ENCODE measurements at places on chromosomes 11 and 22.
A peak's percentile ranks its signal among the peaks of the same experiment; 100 is the strongest.

GRCh38 chr11:44416776-44417175 is 106.8 kb upstream of the ALX4 start:
- no peak for DNase-seq

DNA sequence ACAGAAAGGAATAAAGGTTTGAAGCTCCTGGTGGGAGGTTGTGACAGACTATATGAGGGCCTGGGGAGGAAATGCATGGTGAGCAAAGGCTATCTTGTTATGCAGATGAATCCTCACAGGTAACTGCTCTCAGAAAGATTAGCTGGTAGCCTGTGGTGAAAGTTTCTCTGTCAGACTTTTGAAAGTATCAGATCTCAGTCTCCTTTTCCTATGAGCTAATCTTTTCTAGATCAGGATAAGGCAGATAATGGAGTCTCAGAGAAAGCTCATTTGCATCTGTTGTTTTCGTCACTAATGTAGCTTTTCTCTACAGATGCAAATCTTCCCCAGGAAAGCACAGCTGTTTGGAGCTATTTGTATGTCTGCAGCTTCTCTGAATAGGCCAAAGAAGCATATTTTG is 21.0 kb upstream of the OR6X1 start:
- no peak for DNase-seq

- no peak for DNase-seq
Measured at GRCh38 chr11:3623767-3624458, 17.9 kb downstream of the ART5 start.

DNA sequence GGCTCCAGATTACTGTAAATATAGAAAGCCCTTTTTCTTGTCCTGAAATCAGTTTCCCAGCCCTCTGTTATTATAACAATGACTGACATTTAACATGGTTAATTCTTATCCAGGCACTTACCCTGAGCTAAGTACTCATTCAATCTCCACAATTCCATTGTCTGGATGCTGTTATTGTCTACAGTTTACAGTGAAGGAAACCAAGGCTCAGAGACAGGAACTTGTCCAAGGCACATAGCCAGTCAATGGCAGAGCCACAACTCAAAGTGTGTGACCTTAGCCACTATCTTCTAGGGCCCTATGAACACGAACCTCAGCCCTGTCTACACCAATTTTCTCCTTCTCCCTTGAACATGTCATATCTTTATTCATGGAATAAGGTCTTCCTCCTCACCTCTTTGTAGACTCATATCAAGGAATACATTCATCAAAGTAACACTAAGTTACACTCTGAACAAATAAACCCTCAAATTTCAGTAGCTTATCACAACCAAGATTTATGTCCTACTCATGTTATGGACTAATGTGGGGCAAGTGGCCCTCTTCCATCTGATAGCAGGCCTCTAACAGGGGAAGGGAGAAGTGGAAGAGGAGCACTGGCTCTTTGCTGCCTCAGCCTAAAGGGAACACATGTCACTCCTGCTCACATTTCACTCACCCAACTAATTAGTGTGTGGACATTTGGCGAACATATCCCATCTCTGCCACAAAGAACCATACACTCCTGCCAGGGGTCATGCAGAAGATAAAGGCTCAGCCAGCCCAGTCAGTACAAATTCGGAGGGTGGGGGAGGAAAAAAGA is 39.3 kb upstream of the APLNR start:
- DNase-seq: no peak

DNA sequence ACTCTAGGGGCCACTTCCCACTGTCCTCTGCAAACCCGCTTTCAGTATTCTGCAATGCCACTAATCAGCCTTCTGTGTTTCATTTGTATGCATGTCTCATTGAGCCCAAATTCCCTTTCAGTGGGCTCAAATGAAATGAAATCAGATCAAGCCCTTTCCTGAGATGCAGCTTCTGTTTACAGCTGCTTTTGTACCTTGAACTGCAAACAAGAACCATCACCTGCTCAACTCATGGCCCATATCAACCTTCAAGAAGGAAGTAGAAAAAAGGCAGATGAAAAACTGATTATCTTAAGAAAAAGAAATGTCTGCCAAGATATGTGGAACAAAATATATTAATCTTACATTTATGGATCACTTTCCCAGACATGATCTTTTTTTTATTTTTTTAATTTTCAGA is 141.1 kb upstream of the ARHGAP42 start:
- no peak for DNase-seq

- DNase-seq: no peak
Measured at GRCh38 chr22:42985531-42985905, 29.4 kb downstream of the PACSIN2 start.

- no peak for DNase-seq
Measured at GRCh38 chr22:47553436-47553835, 791.0 kb downstream of the TBC1D22A start.

DNA sequence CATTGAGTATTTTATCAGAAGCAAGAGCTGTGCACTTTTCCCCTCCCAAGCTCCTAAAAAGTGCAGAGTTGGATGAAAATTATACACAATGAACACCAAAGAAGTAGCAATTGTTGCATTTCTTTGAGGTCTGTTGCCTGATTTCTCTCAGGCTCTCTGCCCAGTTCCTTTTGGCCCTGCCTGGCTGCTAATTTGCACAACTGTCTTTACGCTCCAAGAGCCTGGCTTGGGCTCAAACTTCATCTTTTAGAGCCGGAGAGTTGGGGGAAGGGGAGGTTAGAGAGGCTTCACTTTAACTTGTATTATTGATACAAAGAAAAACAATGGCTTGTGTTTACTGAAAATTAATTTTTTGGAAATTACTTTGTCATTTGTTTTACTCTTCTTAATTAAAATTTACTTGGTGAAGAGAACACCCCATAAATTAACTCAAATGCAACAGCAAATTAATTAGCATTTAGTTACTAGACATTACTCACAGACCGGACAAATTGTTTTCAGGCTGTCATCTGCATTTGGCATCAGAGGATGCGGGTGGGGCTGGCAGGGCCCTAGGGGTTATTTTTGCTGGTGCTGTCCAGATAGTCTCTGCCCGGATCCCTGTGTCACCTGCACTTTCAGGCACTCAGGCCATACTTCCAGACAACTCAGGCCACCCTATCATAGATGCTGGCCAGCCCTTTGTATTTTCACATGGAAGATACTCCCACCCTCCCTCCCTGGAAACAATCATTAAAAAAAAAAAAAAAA is 407.3 kb downstream of the NXPE2 start:
- no peak for DNase-seq

- no peak for DNase-seq
Measured at GRCh38 chr22:23395530-23396361, 184.3 kb downstream of the IGLL1 start.

DNA sequence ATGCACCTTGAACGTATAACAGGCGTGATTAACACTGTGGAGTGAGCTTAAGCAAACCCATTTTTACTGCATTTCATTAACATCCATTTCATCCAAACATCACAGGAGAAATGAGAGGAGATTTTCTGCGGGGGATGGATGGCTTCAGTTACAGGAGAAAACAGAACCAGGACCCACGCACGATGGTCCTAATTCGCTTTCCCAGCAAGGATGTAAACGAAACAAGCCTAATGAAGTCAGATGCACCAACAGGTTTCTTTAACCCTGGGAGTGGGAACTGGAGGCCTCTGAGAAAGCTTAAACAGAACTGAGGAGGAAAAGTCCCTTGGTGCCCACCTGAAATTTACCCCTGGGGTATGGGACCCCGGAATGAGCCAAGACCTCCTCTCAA is 2.7 kb downstream of the CADM1 start:
- DNase-seq: no peak

- peak; percentile 9 for DNase-seq
Measured at GRCh38 chr22:37377927-37378326, 49.4 kb downstream of the ELFN2 start.

DNA sequence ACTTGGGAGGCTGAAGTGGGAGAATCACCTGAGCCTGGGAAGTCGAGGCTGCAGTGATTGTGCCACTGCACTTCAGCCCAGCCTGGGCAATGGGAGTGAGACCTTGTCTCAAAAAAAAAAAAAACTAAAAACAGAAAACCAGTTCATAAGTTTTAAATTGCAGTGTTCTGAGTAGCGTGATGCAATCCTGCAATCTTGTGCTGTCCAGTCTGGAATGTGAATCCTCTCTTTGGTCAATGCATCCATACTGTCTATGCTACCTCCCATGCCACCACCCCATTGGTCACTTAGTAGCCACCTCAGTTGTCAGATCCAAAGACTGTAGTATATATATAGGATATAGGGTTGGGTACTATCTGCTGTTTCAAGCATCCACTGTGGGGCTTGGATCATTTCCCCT is 11.1 kb downstream of the YAP1 start:
- DNase-seq: no peak

DNA sequence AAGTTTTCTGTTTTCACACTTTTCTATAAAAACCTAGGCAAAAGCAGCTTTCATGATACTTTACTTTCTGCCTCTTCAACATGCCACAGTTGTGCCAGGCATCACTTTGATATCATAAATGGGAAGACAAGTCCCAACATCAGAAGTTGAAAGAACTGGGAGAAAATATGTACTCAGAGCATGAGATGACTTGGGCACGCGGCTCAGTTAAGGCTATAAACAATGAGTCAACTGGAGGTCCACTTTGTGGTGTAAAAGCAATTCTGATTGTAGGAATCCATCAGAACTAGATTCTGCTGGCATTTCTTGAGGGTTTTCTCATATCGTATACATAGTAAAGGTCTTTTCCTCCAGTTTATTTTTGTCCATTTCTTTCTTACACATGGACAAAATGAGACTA is 109.7 kb upstream of the USP47 start:
- no peak for DNase-seq

GRCh38 chr11:130049328-130049771 is 20.3 kb upstream of the APLP2 start:
- DNase-seq: no peak

GRCh38 chr11:68665436-68665835 is 18.9 kb upstream of the GAL start:
- DNase-seq: no peak

- no peak for DNase-seq
Measured at GRCh38 chr22:47307822-47308221, 545.4 kb downstream of the TBC1D22A start.

DNA sequence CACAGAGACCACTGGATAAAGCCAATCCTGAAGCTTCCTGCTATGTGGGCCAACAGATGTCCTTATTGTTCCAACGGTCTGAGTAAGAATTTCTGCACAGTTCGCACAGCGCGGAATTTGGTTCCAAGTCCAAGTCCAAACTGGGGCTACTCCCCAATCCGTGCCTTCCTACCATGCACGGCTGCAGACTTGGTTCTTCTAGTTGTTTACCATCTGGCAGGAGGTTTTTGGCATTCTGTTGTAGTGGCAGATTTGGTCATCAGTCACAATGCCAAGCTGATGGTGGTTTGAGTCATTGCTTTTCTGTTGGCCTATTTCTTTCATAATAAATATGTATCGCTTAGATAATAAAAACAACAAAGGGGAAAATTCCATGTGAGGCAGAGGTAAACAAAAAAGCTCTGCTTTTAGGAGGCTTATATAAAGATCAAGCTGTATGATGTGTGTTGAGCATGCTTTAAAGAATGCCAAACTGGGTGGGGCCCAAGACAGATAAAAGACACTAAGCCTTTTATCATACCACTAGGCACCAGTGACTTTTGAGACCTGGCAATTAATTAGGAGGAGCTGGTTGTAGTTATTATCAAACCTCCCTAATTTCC is 52.5 kb upstream of the SYN3 start:
- DNase-seq: no peak

GRCh38 chr22:47020166-47020565 is 257.7 kb downstream of the TBC1D22A start:
- no peak for DNase-seq

- no peak for DNase-seq
Measured at GRCh38 chr11:86241956-86242535, 2.5 kb upstream of the EED start.

DNA sequence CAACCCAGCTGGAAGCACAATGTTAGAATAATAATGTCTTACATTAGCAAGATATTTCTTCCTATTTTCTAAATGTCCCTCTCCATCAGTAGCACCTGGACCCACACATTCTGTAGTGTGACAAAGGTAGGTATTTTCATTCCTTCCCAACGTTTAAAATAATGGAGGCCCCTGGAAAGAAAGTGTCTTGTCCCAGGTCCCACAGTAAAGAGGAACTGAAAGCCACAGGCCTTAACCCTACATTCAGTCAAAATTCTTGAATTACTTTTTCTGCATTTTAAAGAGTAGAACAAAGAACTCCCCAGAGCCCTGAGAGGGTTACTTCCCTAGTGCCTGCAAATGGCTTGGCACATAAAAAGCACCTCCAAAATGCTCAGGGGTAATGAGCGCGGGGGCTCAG is 26.3 kb downstream of the OPCML start:
- DNase-seq: no peak

GRCh38 chr11:844693-845644 is 2.3 kb downstream of the TSPAN4 start:
- DNase-seq: peak; percentile 54

GRCh38 chr22:46084376-46084775 is 66.0 kb upstream of the PPARA start:
- no peak for DNase-seq

DNA sequence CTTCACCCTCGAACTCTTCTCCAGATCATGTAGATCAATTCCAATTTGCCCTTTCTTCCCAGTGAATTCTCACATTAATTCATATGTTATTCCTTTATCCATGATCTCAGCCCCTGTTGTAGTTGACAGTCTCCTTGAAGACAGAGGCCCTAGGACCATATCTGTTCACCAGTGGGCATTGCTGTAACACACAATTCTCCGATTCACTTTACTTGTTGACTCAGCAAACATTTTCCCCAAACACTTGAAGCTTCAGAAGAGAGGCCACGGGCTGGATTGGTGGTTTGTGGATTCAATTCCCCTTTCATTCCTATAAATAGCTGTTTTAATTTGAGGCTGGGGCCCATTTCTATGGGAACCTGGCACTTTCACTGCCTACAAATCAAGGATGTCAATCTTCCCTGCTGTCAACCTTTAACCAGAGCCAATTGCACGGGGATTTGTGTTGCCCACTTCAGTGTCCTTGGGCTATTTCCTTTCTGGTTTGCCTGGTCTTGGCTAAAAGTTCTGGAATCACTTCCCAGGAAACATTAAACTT is 393.0 kb upstream of the KIRREL3 start:
- DNase-seq: no peak

DNA sequence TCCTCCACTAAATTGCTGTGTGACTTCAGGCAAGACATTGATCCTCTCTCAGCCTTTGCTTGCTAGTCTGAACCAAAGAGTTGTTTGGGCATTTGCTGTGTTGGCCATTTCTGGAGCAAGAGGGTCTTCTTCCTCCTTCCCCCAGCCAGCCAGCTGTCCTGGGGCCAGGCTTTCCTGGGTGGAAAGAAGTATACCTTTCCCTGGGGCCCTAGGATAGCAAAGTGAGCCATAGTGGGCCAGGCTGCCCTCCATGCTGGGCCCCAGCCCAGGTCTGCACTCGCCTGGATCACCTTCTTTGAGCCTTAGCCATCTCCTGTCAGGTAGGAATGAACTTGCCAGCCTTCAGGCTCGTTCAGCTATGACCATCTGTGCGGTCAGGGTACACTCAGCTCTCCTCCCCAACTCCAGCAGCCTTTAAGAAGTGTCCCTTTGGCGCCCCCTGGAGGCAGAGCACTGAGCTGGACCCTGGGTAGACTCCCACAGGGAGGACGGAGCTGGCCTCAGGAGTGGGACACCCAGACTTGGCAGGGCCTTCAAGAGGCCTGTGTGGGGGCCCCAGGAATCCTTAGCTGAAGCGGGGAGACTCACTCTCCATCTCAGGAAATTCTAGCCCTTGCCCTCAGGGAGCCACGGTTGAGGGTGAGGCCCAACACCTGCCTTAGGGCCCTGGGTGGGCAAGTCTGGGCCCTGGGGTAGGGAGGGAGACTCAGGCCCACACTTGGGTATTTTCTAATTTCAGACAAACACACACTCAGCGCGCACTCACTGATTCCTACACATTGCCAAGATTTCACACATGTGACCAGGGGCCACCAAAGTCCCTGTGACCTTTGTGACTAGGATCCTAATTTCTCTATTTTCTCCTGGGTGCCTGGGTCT is 35.6 kb upstream of the TPBGL start:
- DNase-seq: peak; percentile 68
